ENCODE measurements at places on chromosomes 2 and 18. TPM values are rescaled to one million over a fixed set of nuclear protein-coding genes. Genes with fewer than 3 reads are reported as not detected.

GRCh38 chr2:217890445-217890844 lies 112.3 kb downstream of the TNS1 start:
- peak; percentile 81 for DNase-seq

Gene ZFP36L2
- 1.7 TPM for total RNA-seq

Gene IL1A
- total RNA-seq = 1.1 TPM

DNA sequence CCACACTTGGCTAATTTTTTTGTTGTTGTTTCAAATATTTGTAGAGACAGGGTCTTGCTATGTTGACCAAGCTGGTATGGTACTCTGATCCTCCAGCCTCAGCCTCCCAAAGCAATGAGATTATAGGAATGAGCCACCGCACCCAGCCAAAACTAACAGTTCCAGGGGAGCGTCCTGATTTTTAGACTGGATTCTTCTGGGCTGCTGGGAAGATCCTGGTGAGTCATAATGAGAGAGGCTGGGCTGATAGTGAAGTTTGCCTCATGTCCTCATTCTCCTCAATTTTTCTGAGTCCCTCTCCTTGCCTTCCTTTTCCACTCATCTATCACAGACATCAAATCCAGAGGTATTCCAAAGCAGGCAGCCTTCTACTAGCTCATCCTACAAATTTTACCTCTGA lies 81.3 kb downstream of the VSNL1 start:
- peak; percentile 56 for DNase-seq

Gene KCNK3
- not detected for total RNA-seq

Gene HOXD8
- 8.9 TPM for total RNA-seq

GRCh38 chr2:133525613-133526529 lies 42.4 kb downstream of the NCKAP5 start:
- DNase-seq = no peak

GRCh38 chr2:101818531-101819451 lies 121.3 kb downstream of the MAP4K4 start:
- DNase-seq = peak; percentile 58

- no peak for DNase-seq
Observed at GRCh38 chr18:10095356-10095755, 181.5 kb downstream of the VAPA start.

DNA sequence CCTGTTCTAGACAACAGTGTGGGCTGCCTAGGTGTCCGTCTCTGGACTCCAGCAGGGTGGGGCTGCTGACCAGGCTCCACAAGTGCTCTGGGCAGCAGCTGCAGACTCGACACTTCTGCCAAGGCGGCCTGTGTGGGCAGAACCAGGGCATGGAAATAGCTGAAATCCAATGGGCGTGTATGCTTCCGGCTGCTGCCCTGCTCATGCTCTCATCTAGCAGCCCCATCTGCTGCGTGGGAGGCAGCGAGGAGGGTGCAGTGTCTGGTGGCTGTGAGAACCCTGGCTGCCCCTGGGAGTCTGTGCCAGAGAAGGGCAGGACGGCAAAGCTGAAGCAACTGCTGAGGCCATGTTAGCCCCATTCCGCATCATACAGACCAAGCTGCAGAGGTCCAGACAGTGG lies 174.9 kb downstream of the SOX11 start:
- no peak for DNase-seq

Gene MARS2
- total RNA-seq = 9.2 TPM

DNA sequence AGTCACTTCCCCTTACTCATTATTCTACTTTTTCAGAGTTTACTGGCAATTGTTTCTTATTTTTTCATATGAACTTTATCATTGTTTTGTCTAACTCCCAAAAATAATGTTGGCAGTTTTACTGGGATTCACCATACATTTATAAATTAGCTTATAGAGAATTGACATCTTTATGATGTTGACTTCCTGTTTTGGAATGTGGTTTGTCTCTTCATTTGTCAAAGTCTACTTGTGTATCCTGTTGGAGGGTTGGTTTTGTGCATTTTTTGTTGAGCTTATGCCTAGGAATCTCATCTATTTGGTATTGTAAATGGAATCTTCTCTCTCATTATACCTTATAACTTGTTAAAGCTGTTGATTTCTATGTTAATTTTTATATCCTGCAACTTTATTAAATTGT lies 16.4 kb downstream of the EPC2 start:
- DNase-seq = no peak

DNA sequence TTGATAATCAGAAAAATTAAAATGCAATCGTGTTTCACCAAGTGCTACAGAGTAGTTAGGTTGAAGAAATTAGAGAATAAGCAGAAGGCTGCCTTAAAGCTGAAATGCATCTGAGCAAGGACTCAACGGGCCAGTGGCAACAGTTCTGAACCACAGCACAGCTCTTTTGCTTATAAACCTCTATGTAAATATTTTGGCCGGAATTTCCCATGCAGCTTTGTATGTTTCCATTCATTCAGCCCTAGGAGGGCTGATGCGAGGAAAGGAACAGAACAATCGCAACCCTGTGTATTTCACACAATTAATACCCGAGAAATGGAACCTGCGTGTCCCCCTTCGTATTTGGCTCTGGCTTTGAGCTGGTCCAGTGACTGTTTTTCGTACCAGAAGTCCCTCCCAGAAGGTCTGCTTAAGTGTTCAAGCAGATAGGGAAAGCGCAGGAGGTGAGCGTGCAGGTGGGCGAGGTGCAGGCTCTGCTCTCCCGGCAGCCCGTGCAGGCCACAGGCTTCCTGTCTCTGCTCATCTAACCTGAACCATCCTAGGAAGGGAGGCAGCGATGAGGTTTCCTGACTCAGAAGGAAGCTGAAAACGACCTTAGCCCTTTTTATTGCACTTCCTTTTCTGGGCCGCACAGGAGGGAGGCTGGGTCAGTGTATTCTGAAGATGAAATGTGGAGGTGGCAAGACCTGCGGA lies 67.3 kb downstream of the ASB1 start:
- no peak for DNase-seq

GRCh38 chr2:219041252-219041651 lies at the start of gene CFAP65:
TSS of gene CFAP65 (minus strand) at chr2:219041516. CDS start at chr2:219039048, 2,468 bp downstream.
- DNase-seq = peak; percentile 43

- DNase-seq = no peak
Observed at GRCh38 chr2:235613649-235614048, 119.8 kb downstream of the AGAP1 start.

Measured in HT1080 (cell line).